ENCODE measurements at places on chromosomes 1 and 21.

DNA sequence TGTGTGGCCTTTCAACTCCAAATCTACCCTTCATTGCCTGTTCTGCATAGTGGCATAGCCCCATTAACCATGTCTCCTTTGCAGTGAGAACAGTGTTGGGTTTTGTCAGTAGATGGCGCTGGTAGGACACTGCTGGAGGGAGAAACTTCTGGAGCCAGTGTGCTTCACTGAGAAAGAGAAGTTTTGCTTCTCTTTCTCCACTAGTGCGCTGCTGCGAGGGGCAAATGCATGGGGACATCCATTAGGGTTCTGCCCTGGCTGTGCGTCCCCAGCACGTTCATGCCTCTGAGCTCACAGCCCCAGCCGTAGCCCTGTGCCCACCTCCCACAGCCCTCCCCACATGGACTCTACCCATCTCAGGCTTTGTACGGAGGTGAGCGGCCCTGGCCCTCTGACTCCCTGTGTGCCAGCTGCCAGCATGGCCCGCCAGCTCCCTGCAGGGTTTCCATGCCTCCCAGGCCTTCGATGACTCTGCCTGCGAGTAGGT, 53.1 kb downstream of the RIMS3 start:
- DNase-seq = no peak

DNA sequence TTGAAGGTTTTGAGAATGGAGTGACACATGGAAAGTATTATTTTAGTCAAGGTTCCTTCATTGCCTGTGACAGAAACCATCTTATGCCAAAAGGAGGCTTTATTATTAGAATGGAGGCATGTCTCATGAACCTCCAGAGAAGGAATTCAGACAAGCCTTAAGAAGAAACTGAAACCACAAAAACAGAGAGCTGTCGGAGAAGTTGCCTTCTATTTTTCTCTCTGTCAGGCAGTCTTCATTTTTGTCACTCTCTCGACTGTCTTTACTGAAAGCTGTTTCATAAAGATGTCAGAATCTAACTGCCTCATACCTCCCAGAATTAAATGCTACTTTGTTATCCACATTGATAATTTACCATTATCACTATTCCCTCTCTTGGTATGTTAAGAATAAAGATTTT, 434.7 kb upstream of the ADGRL4 start:
- no peak for DNase-seq

DNA sequence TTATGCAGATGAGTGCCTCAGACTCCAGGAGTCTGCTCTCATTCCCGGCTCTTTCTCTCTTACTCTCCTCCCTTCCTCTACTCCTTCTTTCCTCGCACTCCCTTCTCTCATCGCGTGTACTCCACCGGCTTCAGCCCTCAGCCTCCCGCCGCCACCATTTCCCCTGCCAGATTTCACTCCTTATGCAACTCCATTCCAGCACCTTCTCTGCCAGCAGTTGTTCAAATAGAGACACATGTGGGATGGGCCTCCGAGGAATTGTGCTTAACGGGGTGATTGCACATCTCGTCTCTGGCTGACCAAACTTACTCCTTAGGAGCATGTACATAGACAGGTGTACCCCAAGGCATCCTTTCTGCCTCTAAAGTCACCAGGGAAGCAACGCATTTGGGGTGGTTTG, 2.1 kb downstream of the CNTN2 start:
- DNase-seq = no peak

- no peak for DNase-seq
These were observed 23.5 kb upstream of the PRELP start for GRCh38 chr1:203451836-203452784.

- DNase-seq = no peak
These were observed 59.5 kb downstream of the PHACTR4 start for GRCh38 chr1:28428990-28429520.

DNA sequence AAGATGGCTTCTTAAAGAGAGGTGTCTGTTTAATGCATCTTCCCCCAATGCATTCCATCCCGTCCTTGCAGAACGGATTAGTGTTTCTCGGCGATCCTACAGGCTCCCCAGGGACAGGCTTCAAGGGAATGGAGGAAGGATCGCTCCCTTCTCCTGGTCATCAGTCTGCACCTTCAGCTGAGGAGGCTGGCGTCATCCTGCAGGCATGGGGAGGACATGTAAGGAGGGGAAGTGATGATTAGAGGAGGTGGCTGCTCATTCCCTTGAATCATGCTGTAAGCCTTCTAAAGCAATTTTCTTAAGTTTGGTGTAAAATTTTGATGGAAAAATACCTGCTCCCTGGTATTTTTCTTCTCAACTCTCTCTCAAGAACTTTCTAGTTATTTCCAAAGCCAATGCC, 603.6 kb downstream of the NPHP4 start:
- DNase-seq = no peak

GRCh38 chr1:178183796-178184195, 89.9 kb downstream of the RASAL2 start:
- no peak for DNase-seq

DNA sequence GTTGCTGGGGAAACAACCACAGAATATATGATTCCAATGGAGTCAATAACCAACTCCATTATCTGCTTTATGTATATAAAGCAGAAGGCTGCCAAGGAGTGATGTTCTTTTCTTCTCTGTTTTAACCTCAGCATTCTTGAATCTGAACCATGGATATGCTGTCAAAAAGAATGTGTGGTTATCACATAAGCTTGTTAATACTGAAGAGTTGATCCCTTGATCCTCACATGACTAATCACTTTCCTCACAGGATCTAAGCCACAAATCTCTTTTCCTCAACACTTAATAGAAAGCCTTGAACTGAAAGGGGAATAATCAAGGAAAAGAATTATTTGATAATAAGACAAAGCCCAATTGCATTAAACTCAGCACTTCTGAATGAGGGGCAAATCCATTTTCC, 271.3 kb upstream of the KIAA0040 start:
- DNase-seq = no peak

DNA sequence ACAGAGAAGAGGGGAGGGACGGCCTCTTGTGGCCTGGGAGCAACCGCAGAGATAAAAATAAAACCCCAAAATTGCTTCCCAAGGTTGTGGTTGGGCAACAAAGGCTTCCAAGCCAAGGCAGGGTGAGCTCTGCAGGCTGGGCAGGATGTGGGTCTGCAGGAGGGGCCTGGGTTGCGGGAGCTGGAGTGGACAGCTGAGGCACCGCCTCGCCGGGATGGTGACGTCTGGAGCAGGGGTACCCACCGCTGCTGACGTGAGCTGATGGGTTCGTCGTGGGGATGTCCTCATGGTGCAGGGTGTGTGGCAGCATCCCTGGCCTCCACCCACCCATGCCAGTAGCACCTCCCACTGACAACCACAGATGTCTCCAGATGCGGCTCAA, 3.7 kb downstream of the AURKAIP1 start:
- no peak for DNase-seq

DNA sequence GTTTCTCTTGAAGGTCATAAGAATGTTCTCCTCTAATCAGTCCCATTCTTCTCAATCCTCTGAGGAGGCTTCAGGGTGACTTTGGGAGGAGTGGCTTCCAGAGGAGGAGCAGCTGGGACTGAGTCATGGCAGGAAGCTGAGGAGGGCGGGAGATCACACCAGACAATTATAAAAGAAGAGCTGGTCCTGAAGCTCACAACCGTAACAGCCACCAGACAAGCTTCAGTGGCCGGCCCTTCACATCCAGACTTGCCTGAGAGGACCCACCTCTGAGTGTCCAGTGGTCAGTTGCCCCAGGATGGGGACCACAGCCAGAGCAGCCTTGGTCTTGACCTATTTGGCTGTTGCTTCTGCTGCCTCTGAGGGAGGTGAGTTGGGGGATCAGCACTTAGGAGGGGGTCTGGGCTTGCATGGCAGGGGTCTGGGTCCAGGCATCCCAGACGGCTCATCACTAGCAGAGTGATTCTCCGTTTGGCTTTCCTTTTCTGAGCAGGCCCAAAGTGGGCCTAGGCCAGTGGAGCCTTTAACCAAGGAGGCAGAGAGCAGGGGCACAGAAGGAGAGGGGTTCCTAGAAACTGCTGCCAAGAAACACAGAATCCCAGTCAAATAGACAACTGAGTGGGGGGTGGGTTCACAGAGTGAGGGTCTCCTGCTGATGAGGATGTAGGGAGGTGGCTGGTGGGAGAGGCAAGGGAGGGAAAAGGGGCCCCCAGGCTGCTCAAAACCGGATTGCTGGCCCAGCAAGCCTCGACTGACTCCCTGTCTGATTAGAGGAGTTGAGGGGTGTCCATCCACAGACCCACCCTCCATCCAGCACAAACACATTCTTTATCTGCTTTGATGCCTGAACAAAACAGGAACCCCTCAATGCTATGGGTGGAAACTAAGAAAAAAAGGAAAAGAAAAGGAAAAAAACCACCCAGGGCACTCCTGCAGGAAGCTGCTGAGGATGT, at the start of gene ECM1:
ECM1 (plus strand) TSS at position 198 of the 953 bp plus-strand sequence; CDS start at position 299, 101 bp downstream.
- peak; percentile 42 for DNase-seq

GRCh38 chr1:26317146-26317545, 612 bp upstream of the CD52 start:
- DNase-seq = no peak

DNA sequence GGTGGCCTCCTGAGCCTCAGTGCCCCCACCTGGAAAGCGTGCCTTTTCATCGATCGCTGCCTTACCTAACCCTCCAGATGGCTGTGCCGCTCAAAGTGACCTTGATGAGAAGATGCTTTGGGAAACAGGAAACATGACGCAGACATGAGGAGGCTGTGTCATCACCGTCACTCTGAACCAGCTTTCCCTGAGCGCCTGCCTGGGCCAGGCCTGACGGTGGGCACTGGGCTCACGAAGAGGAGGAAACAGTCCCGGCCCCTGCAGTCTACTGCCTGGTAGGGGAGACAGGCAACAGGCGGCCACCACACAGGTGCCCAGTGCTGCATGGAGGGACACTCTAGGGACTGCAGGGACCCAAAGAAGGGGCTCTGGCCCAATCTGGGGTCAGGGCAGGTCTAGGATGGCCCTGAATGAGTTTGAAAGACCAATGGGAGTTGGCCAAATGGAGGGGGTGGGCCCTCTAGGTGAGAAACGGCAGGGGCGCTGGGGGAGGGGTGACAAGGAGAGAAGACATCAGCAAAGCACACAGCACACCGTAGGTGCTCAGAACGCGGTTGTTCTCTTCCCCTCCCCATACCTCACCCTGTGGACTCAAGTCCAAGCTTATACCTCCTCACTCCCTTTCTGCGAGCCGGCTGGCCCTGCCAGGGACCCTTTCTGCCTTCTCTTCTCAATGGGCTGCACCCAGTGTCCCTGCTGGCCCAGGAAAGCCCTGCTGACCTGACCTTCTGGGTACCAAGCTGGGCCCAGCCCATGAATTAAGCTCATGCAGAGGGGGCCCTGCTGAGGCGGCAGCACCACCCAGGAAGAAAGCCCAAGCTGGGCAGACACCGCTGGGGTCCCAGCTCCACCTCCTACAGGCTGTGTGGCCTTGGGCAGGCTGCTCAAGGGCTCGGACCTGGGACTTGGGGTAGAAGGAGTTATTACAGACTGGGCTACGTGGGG, 44.9 kb downstream of the GLIS1 start:
- DNase-seq = no peak

DNA sequence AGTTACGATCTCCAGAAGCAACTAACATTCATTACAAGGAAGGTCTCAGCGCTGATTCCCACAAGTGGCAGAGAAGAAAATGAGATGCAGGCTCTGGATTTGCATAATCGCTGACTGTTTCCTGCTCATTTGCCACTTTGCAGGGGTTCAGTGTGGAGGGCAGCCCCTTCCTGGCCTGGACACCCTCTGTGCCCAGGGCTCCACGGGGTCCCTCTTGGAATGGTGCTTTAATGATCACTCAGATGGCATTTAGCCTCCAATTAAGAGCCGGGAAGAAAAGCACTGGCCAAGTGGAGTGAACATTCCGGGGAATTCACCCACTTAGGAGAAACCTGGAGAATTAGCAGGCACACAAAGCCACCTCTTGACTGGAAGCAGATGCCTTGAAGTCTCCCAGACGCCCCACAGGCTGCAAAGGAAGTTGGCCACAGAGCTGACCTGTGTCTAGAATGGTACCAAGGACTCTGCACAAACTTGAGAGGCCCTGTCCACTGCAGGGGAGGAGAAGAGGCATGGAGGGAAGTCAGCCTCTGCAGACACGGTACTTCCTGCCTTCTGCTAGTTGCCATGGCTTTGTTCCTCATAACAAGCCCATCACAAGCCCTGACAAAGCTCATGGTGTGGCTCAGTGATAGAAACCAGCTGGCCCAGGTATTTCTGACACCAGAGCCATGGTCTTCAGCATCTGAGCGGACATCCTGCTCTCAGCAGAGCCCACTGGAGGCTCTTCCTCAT, 157.2 kb downstream of the KAZN start:
- DNase-seq = no peak

DNA sequence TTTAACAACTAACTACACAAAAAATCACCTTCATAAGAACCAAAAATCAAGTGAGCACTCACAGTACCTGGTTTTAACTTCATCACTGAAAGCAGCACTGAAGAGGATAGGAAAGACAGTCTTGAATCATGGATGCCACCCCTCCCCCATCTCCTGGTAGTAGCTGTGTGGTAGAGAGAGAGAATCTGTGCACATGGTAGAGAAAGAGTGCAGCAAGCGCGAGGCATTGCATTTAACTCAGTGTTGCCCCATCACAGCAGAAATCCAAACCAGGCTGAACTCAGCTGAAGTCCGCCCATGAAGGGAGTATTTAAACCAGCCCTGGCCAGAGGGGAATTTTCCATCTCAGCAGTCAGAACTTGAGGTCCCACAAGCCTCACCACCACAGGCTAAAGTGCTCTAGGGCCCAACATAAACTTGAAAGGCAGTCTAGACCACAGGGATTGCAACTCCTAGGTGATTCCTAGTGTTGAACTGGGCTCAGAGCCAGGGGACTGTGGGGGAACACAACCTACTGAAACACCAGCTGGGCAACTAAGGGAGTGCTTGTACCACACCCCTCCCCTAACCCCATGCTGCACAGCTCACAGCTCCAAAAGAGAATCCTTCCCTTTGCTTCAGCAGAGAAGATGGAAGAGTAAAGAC, 38.4 kb downstream of the VAV3 start:
- no peak for DNase-seq

GRCh38 chr1:172224871-172225270, 195.6 kb upstream of the C1orf105 start:
- DNase-seq = no peak

GRCh38 chr1:50048791-50049190, 25.0 kb upstream of the AGBL4 start:
- DNase-seq = no peak

GRCh38 chr1:205004351-205004750, 38.7 kb upstream of the CNTN2 start:
- DNase-seq = no peak
